ENCODE measurements at places on chromosomes 12 and 14.

GRCh38 chr12:109047081-109047805 is 5.1 kb upstream of the USP30 start:
- no peak for DNase-seq

DNA sequence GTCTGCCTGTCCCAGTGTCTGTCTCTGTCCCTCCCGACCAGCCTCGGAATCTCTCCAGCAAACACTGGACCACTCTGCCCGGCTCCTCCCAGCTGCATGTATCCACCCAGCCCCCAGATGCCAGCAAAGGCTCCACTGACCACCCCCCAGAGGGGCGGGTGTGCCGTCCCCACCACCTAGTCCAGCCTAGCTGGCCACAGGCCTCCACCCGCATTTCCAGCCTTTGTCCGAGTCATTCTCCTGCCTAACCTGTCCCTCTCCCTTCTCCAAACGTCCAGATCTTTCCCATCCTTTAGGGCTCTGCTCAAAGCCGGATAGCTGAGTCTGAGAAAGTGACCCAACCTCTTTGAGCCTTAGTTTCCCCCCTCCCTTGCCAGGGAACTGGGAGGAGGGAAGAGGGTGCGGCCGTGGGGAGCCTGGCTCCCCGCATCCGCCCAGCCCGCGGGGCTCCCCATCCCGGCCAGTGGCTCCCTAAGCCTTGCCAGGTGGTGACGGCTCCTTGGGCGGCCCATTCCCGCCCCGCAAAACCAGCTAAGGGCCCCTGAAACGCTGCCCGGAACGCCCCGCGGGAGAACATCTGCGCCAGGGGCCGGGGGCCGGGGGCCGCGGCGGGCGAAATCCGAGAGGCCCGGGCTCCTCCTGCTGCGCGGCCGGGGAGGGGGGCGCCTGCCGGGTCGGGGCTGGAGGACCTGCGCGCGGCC is 34.6 kb upstream of the ANKRD9 start:
- no peak for DNase-seq

GRCh38 chr12:120199595-120200306 is 1.2 kb downstream of the RPLP0 start:
- DNase-seq = peak; percentile 82

- DNase-seq = no peak
These were observed 75.1 kb upstream of the DBX2 start for GRCh38 chr12:45125997-45126396.

GRCh38 chr12:47307680-47308399 is 228.1 kb upstream of the AMIGO2 start:
- DNase-seq = peak; percentile 47

- no peak for DNase-seq
These were observed 62.3 kb downstream of the NIN start for GRCh38 chr14:50768680-50769079.

- DNase-seq = no peak
These were observed 2.0 kb upstream of the BMP4 start for GRCh38 chr14:53958628-53959027.

- no peak for DNase-seq
These were observed 3.6 kb downstream of the FOXA1 start for GRCh38 chr14:37591311-37591940.
